ENCODE measurements at places on chromosomes 12 and 14. TPM values are rescaled to one million over a fixed set of nuclear protein-coding genes. Genes with fewer than 3 reads are reported as not detected.

The CYP27B1 gene
- total RNA-seq: not detected

The PRPF40B gene
- 19.9 TPM for total RNA-seq

The OLR1 gene
- total RNA-seq: 0.42 TPM

The LRRK2 gene
- 4.7 TPM for total RNA-seq

The B4GALNT1 gene
- total RNA-seq: 18.7 TPM

The FOXG1 gene
- not detected for total RNA-seq

The CLEC12A gene
- total RNA-seq: 0.49 TPM

The PTPRB gene
- 13.3 TPM for total RNA-seq

The CD69 gene
- 0.72 TPM for total RNA-seq

The RNU6-7 gene
- not detected for total RNA-seq

The AKAP3 gene
- 0.91 TPM for total RNA-seq

The IL22 gene
- not detected for total RNA-seq

The RPL36AL gene
- 225 TPM for total RNA-seq

The EXOC3L4 gene
- total RNA-seq: not detected

The ZNF641 gene
- 31.8 TPM for total RNA-seq

The LRP1-AS gene
- not detected for total RNA-seq

The FGF23 gene
- total RNA-seq: not detected

The SCNN1A gene
- 0.20 TPM for total RNA-seq

The MIPOL1 gene
- total RNA-seq: 3.1 TPM

The PGF gene
- total RNA-seq: 2.9 TPM

The MMP17 gene
- total RNA-seq: 1.6 TPM

The TEX22 gene
- not detected for total RNA-seq
